ENCODE measurements at places on chromosomes 16 and 17.

- DNase-seq: no peak
Observed at GRCh38 chr16:18999045-18999393, 15.3 kb downstream of the TMC7 start.

- DNase-seq: no peak
Observed at GRCh38 chr17:28818819-28819221, 23.8 kb downstream of the FAM222B start.

DNA sequence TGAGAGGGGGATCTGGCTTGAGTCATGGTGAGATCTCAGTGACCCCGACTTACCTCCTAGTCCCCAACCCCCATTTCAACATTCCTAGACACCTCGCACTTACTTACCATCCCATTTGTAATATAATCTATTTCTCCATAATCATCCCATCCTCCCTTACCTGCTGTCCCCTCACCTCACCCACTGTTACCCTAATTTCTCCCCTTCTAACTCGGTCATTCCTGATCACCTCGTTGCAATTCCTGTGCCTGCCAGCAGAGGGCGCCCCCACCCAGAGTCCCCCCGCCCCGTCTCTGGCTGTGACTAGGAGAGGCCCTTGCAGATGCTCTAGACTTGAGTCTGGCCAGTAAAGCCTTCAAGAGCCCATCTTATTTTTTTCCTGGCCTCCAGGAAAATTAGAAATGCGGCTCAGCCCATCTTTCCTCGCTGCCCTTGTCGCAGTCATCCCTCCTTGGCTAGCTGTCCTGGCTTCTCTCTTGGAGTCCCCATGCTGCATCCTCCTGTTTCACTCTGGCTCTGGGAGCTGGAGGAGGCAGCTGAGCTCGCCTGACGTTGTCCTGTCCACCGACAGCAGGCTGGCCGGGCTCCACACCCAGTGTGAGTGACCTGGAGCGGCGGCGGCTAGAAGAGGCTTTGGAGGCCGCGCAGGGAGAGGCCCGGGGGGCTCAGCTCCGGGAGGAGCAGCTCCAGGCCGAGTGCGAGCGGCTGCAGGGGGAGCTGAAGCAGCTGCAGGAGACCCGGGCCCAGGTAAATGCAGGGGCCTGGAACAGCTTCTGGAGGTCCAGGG is 5.0 kb downstream of the TBKBP1 start:
- peak; percentile 82 for DNase-seq

- DNase-seq: no peak
Observed at GRCh38 chr16:73361061-73361460, 313.1 kb upstream of the ZFHX3 start.

GRCh38 chr16:3458852-3459361 is 15.4 kb downstream of the NAA60 start:
- no peak for DNase-seq

- DNase-seq: no peak
Observed at GRCh38 chr17:17235212-17236174, 1.5 kb downstream of the FLCN start.

- no peak for DNase-seq
Observed at GRCh38 chr17:10261098-10261497, 62.7 kb upstream of the GAS7 start.

- DNase-seq: no peak
Observed at GRCh38 chr16:7314163-7314562, 18.5 kb upstream of the RBFOX1 start.

- DNase-seq: peak; percentile 60
Observed at GRCh38 chr17:49861150-49861884, 13.4 kb upstream of the TAC4 start.

DNA sequence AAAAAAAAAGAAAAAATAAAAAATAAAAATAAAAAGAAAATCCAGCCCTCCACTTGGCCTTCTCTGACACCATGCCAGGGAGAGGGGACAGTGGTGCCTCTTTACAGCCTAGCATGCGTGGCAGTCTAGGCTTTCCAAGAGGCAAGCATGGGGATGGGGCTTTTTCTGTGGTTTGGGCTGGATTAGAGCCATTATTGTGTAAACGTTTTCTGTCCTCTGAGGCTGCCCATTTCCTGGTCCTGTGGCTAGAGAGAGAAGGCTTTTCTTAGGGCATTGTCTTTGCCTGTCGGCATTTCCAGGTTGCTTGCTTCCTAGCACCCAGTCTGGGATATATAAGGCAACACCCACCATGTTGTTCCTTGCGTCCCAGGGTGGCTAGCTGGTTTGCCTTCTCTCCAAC is 2.7 kb upstream of the DHRS7B start:
- DNase-seq: no peak

GRCh38 chr17:79473876-79474440 is 136.9 kb downstream of the RBFOX3 start:
- no peak for DNase-seq

GRCh38 chr16:83771306-83771942 is 36.4 kb upstream of the HSBP1 start:
- DNase-seq: no peak

DNA sequence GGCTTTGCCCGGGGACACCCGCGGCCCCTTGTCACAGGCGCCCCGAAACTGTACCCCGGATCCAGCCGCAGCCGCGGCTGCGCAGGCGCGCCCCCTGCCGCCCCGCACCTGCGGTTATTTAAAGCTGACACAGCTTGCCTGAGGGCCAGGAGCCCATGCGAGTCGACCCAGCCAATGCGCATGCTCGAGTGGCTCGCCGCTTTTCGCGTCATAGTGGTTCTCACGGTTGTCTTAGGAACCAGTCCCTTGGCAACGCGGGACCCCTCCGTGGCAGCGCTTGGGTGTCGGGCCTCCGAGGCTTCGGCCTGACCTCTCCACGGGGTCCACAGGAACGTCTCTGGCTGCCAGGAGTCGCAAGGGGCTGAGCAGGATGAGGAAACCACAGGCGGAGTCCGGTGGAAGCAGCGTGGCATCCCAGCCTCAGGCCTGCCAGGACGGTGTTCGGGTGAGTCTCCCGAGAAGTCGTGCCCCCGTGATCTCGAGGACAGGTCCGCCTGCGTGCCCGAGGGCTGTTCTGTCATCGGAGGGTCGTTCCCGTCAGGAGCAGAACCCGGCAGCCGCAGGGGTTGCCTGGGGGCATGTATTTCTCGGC is 716.9 kb downstream of the KCNJ18 start:
- no peak for DNase-seq

- no peak for DNase-seq
Observed at GRCh38 chr16:86823888-86824671, 245.7 kb downstream of the FOXL1 start.

DNA sequence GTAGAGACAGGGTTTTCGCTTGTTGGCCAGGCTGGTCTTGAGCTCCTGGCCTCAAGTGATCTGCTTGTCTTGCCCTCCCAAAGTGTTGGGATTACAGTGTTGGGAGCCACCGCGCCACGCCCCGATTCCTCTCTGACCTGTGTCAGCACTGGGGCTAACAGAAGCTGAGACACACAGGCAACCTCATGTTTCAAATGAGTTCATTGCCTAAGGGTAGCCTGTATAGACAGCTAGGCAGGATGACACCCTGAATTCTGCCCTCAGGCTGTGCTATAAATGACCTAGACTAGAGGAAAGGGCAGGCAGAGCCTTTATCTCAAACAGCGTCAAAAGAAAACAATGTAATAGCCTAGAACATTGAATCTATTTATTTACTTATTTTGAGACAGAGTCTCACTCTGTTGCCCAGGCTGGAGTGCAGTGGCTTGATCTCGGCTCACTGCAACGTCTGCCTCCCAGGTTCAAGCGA is 2.3 kb upstream of the CDK3 start:
- no peak for DNase-seq

- no peak for DNase-seq
Observed at GRCh38 chr17:81128774-81129173, 36.5 kb upstream of the PVALEF start.

DNA sequence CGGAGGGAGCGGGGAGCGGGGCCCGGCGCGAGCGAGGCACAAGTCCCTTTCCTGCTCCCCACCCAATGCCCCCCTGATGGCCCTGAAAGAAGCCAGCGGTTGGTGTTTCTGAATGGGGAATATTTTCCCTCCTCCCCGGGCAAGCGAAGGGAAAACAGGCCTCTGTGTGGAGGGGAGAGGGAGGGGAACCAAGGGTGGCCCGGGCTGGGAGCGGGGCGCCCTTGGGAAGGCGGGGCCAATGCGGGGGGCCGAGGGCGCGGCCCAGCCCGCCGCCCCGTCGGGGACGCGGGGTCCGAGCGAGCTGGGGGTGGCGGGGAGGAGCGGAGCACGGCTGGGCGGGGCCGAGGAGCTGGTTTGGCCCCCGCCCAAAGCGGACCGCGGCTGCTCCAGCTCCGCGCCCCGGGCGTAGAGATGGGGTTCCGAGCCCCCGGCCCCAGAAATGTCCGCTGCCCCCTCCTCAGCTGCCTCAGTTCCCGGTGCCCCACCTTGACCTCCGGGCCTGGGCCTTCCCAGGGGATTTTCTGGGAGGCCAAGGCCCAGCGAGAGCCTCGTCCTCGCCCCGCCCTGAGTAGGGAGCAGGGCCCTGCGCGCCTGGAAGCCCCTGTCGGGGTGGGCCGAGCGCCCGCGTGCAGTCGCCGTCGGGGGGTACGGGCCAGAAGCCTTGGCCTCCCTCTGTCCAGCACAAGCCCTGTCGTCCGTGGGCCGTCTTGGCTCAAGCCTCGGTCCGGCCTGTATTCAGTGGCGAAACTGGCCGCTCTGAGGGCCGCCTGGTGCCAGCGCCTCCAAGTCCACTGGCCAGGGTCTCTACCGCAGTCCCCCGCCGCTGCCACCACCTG is 3.9 kb upstream of the HEXIM1 start:
- DNase-seq: peak; percentile 31

GRCh38 chr16:24571096-24571495 is 31.7 kb downstream of the RBBP6 start:
- DNase-seq: no peak

- no peak for DNase-seq
Observed at GRCh38 chr17:36850790-36851189, 86.5 kb upstream of the LHX1 start.

GRCh38 chr17:37701496-37701898 is 43.4 kb downstream of the HNF1B start:
- peak; percentile 26 for DNase-seq

DNA sequence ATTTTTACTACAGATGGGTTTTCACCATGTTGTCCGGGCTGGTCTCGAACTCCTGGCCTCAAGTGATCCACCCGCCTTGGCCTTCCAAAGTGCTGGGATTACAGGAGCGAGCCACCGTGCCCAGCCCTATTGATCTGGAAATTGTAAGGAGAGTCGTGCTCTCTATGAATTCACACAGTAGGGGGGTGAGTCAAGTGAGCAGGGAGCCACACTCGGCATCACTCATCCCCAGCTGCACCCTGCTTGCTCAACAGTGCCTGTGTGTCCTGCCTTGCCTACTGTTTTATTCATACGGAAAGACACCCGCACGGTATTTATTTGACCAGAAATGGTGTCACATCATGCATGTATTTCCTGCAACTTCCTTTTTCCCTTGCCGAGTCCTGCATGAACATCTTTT is 157.2 kb upstream of the FOXF1 start:
- no peak for DNase-seq

GRCh38 chr16:83842756-83843507 is 35.2 kb downstream of the HSBP1 start:
- DNase-seq: no peak

DNA sequence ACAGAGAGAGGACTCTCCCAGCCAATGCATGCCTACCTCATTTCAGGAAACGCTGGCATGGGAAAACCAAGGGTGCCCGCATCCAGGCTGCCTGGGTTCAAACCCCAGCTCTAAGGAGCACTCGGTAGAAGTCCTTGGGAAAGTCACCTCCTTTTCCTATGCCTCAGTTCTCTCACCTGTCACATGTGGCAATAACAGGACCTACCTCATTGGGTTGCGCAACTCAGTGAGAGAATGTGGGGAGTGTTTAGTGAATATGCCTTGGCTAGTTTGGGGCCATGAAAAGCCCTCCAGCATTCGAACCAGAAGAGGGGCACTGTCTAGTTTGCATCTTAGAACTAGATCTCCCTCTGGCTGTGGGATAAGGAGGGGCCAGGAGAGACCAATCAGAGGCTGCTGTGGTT is 9.0 kb upstream of the NXPH3 start:
- DNase-seq: no peak

DNA sequence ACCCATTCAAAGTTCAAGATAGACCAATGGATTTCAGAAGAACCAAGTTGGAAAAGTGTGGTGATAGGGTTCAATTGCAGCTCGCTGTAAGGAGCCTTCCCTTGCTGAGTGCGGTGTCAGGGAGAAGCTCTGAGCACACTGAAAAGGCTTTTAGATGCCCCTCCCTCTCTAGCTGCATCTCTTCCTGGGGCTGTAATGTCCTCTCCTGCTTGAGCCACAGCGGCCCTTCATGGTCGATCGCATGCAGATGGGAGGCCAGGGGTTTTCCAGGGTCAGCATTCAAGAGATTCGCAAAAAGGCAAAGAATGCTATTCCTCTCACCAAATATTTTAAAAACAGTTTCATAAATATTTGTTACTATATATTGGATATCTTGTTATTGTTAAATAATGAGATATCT is 23.7 kb downstream of the ZC3H18 start:
- no peak for DNase-seq

DNA sequence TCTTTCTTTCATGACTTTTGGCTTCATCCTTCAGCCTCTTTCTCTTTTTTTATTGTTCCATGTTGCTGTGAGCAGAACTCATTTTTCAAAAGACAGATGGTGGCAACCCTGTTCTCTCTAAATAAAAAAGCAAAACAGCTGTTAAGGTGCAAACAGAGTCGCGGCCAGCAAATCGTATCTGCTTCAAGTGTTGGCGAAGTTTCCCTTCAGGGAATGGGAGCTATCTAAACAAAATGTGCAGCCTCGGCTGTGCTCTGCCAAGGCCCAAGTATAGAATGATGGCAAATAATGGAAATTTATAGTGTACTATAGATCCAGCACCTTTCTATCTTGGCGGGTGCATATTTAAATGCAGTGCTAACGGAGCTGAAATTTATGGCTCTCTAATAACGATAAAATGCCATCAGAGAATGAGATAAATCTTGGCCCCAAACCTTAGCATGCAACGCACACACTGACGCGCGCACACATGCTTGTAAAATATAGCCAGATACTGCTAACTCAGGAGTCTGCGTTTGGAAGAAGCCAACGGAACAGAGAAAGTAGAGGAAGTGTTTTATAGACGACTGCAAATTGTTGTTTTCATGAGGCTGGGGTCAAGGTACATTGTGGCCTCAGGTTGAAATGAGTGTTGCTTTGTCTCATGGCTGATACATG is 315.5 kb upstream of the RBFOX1 start:
- DNase-seq: no peak

DNA sequence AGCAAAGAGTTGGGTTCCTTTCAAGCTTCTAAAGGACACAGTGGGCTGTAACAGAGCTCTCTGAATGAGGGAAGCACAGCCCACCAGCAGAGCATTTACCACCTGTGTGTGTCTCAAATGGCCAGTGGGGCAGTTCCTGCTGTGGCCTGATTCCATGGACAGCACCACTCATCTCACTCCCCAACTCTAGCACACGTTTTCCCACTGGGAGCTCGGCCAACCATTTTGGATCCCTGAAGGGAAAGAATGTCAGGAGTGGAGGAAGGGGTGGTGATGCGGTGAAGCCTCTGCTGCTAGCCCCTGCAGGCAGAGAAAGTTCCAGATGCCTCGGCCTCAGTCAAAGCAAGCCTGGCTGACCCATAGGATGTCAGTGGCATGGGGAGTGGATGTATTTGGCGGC is 86.6 kb downstream of the PLXDC1 start:
- DNase-seq: no peak

DNA sequence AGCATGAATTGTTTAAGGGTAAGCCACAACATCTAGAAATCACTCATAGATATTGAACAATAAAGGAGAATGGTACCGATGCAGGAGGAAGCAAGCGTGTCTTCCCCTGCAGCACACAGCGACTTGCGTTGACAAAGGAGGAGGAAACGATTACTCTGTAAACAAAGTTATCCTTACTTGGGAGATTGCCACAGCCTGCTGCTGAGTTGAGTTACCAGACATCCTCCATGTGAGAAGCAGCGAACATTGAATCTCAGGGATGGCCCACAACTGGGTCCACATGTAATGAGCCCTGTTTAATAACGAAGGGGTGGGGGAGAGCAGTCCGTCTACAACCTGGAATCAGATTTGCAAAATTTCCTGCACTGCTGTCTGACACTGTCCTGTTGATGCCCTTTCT is 27.7 kb downstream of the CLUH start:
- no peak for DNase-seq
